ENCODE measurements at places on chromosomes 11 and 22.
A peak's percentile ranks its signal among the peaks of the same experiment; 100 is the strongest.

DNA sequence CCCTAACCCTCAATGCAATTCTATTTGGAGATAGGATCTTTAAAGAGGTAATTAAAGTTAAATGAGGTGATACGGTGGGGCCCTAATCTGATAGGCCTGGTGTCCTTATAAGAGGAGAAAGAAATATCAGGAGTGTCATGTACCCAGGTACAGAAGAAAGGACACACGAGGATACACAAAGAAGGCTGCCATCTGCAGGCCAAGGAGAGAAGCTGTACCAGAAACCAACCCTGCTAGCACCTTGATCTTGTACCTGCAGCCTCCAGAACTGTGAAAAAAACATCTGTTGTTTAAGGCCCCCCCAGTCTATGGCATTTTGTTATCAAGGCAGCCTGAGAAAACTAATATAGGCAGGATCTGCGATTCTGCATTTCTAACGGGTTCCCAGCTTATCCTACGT is 44.2 kb downstream of the FBXO7 start:
- no peak for DNase-seq

DNA sequence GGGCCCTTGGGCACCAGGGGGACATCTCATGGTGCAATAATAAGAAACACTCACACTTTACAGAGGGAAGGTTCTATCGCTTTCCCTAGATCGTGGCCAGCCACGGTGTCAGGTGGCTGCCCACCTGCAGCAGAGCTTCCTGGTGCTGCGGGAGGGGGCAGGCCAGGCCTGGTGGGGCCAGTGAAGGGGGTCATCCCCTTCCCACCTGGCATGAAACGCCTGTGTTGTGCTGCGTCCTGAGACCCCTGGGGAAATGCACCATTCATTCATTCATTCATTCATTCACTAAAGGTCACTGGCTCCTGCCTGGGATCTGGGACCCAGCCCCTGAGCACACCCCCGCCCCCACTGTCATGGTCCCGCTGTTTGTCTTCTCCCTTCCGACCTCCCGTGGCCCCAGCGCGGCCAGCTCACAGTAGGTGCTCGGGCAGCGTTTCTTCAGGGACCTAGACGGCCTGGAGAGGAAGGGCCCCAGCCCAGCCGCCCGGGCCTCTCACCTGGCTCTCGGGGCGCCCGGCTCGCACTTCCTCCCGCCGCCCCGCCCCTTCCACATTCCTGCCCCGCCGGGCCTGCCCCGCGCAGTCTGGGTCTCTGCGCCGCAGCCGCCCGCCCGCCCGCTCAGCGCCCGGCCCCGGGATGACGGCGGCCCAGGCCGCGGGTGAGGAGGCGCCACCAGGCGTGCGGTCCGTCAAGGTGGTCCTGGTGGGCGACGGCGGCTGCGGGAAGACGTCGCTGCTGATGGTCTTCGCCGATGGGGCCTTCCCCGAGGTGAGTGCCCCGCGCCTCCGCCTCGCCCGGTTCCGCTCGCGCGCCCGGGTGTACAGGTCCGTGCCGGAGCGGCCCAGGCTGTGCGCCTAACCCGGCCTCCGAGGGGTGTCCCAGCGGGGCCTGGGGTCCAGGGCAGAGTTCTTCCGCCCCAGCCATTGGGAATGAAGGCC is at the start of gene RHOD:
RHOD (plus strand) TSS at position 581 of the 938 bp plus-strand sequence; CDS start at position 637, 56 bp downstream.
- no peak for DNase-seq

GRCh38 chr11:108431997-108432396 is 35.3 kb downstream of the C11orf65 start:
- DNase-seq = no peak

DNA sequence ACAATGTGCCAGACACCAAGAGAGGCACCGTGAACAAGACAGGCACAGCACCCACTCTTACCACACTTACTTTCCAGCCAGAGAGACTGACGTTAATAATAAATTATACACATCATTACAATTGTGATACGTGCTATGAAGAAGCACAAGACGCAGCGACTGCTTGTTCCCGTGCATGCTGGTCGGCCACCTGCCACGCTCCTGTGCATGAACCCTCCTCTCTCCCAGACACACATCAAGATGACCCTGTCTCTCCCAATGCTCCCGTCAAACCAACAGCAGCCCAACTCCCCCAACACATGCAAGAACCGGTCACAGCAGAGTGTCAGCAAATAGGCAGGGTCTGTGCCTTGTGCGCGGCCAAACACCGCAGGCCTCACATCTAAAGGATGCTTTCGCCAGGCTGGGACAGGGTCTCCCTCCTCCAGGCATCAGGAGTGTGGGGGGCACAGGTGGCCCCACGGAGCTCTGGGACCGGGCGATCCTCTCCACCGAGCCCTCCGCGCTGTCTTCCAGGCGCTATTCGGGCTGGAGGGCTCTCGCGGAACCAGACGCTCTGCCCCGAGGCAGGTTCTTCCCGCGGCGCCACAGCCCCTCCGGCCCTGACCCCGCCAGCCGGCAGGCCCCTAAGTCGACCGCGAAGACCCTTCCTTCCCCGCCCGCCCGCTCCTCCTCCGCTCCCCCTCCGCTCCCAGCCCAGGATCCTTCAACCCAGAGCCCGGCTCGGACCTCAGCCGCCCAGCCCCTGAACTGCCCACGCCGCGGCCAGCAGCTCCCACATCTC is 533 bp downstream of the SERGEF start:
- DNase-seq = peak; percentile 19

- DNase-seq = peak; percentile 75
Measured at GRCh38 chr11:27485930-27486773, 13.6 kb upstream of the LGR4 start.

DNA sequence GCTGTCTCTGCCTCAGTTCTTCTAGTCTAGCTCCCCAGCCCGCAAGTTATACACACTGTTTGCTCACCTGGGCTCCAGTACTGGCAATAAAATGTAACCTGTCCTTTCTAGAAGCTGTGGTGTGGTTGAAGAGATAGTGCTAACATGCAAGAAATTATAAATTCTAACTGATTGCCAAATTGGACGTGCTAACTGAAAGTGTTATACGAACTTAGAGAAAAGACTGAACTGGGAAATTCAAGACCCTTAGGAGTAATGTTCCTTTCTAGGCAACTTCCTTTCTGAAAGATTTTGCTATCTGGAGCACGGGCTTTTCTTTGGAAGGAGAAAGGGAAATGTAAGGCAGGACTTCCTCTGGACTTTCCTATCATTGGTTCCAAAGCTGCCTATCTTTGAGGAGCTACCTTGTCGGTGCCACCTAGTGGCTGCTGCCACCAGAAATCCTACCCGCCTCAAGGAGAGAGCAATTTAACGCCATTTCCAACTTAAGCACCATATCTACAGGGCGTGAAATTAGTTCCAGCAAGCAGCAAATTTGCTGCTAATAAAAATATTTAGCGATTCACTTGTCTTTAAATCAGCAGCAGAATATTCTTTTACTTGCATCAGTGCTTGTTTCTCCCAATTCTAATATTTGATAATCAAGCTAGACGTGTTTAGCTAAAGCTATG is 12.7 kb upstream of the TMEM218 start:
- peak; percentile 73 for DNase-seq

DNA sequence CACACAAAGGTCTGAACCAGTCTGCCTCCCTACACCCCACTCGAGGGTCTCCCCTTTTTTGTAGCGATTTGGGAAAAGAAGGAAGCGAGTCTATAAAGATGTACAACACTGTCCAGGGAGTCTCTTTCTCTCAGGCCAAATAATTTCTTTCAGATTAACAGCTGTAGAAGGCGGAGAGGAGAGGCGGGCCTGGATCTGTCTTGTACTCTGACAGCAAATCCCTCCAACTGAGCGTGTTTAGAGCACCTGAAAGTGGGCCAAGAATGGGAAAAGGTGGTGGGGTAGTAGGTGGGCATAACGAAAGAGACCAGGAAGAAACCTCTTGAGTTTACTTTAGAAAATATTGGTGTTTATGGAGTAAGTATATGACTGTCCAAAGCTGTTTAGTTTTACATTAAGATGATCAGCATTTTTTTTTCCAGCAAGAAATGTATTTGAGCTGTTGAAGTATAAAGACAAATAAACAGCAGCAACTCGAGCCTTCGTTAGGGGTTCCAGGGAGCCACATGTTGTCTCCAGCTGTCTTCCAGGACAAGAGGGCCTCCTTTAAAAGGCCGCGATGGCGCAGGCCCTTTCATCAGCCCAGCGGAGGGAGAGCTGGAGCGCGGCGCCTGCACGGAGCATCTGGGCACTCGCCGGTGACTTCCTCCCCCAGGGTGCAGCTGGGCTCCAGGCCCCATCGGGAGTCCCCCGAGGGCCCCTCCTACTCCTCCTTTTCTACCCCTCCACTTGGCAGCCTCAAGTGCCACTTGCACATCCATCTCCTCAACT is 34.9 kb downstream of the SCUBE1 start:
- no peak for DNase-seq

DNA sequence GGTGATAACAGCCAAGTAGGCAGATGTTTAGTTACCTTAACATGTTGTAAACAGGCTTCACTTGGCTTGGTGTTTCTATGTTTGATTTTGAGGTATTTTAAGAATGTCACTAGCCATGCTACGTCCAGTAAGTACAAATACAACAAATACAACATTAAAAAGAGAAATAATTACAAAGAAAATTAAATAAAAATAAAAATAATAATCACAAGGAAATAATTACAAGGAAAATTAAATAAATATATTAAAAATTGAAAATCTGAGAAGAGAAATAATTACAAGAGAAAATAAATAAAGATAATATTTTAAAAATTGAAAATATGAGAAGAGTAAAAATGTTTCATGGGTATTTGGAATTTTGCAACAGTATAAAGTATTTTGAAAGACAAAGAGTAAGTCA is 103.9 kb downstream of the GUCY1A2 start:
- no peak for DNase-seq

GRCh38 chr22:31020334-31020733 is 51.3 kb downstream of the TUG1 start:
- no peak for DNase-seq

DNA sequence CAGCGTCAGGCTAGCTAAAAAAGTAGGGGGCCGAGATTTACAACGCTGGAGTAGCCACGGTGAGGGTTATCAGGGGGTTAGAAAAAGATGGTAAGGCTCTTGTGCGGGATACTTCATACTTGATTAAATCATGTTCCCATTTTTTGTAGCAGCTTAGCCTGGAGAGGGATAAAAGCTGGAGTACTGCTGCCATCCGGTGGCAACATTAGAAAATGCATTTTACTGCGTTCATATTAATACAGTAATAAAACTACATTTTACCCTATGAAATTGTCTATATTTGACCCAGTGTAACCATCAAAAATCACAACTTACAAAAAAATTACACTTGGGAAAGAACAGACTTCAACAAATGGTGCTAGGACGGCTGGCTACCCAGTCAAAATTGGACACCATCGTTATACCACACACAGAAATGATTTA is 17.3 kb downstream of the RPUSD4 start:
- DNase-seq = peak; percentile 45

DNA sequence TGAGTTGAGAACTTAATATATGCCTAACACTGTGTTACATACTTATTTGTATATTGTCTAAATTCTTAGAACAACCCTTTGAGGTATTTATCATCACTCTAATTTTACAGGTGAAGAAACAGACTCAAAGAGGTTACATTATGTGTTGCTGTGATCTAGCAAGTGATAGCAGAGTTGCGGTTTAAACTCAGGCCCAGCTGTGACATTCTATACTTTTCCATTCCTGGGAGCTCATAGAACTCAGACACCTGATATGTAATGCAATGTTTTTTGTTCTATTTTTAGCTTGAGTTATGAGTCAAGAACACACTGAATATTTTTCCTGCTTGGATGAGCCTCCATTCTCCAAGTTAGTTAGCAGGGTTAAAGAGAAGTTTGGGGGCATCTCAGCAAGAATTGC is 449.7 kb upstream of the DDI1 start:
- peak; percentile 35 for DNase-seq

- DNase-seq = no peak
Measured at GRCh38 chr22:50725597-50725996, 12.4 kb upstream of the ACR start.

DNA sequence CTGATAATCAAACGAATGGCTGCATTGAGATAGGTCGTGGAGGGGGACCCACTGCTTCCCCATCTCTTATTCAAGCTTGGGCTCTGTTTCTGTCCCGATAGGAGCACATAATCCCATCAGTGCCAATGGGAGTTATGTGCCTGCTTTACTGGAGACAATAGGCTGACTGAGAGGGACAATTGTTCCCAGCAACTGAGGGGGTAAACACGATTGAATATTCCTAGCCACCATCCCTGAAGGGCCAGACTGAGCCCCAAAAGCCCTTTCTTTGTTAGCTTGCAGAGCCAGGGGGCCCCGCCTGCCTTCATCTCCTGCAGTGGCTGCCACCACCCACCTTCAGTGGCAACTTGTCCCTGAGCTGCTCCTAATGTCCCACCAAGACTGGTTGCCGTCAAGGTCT is 172.8 kb upstream of the NAV2 start:
- DNase-seq = no peak

DNA sequence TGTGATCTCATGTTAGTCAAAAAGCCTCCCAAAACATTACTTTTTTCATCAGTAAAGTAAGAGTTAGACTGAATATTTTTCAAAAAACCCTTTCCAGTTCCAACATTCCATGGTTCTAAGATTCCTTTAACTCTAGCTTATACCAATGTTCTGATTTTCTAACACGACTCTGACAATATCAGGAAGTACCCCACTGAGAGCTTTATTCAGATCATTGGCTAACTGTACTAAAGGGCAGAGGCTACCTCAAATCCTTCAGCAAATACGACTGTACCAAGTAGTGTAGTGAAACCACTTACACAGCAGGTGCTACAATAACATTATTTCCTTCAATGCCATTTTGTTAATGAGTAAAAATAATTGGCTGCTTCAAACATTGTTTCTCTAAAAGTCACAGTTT is 213.4 kb upstream of the PITPNB start:
- peak; percentile 59 for DNase-seq

- DNase-seq = no peak
Measured at GRCh38 chr11:1565173-1565903, 6.7 kb downstream of the DUSP8 start.

DNA sequence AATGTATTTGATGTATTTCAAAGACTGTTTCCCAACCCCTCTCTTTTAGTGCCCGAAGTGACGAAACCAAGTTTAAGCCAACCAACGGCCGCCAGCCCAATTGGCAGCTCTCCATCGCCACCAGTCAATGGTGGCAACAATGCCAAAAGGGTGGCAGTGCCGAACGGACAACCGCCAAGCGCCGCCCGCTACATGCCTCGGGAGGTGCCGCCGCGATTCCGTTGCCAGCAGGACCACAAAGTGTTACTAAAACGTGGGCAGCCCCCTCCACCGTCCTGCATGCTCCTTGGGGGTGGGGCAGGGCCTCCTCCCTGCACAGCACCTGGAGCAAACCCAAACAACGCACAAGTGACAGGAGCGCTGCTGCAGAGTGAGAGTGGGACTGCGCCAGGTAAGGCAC is 84.1 kb downstream of the TNRC6B start:
- DNase-seq = no peak

GRCh38 chr11:27130806-27131205 is 90.2 kb downstream of the BBOX1 start:
- DNase-seq = no peak

GRCh38 chr11:9675691-9676090 is 11.8 kb downstream of the SWAP70 start:
- no peak for DNase-seq
